Right lobe of liver (tissue), 6 donors: ENCODE measurements at places on chromosomes 7 and 10.

GRCh38 chr10:47420305-47421056, 36.4 kb upstream of the ZNF488 start:
- no peak for DNase-seq

GRCh38 chr7:48094861-48095293, 5.8 kb downstream of the UPP1 start:
- no peak for DNase-seq

DNA sequence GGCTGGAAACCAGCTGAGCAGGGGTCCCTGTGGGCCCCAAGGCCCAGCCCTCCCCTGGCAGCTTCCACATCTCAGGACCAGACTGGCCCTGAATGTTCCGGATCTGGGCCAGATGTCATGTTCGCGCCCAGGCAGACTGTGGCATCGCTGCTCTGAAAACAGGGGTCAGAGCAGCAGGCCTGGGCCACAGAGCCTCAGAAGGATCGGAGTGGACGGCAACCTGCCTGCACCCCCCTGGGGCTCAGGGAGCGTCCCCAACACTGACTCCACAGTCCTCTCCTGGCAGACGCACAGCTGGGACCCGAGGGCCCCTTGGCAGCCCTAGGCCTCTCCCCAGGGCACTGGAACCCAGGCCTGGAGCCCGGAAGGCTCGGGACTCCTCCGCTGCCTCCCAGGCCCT, 91.3 kb upstream of the DNAAF5 start:
- no peak for DNase-seq

DNA sequence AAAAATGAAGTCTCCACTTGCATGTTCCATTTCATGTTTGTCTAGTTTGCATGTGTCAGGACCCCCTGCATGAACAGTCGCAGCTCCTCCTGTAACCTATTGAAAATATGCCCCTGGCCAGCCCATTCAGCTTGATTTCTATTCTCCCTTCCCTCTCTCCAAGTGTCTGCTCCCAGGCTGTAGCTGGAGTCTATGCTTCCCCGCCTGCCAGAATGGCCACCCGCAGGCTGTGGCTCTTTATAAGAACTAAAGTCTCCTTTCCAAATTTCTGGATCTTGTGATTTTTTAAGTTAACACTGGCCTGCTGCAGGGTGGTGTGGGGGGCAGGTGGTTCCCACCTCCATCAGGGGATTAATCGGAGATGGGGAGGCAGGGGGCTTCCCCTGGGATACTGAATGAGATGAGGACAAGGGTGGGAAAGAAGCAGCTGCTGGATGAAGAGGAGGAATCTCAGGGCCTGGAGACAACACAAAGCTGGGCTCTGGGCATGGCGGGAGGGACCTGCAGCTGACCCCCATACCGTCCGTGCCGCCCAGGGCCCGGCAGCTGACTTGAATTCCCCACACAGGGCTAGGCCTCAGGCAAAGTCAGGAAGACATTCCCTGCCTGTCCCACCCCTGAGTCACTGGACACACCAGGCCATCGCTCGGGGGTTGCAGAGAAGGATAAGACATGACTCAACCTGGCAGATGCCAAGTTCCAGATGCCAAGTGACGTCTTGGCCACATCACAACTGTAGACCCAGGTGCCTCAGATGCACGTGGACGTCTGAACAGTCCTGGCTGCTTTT, 399.5 kb upstream of the FOXK1 start:
- DNase-seq = no peak

DNA sequence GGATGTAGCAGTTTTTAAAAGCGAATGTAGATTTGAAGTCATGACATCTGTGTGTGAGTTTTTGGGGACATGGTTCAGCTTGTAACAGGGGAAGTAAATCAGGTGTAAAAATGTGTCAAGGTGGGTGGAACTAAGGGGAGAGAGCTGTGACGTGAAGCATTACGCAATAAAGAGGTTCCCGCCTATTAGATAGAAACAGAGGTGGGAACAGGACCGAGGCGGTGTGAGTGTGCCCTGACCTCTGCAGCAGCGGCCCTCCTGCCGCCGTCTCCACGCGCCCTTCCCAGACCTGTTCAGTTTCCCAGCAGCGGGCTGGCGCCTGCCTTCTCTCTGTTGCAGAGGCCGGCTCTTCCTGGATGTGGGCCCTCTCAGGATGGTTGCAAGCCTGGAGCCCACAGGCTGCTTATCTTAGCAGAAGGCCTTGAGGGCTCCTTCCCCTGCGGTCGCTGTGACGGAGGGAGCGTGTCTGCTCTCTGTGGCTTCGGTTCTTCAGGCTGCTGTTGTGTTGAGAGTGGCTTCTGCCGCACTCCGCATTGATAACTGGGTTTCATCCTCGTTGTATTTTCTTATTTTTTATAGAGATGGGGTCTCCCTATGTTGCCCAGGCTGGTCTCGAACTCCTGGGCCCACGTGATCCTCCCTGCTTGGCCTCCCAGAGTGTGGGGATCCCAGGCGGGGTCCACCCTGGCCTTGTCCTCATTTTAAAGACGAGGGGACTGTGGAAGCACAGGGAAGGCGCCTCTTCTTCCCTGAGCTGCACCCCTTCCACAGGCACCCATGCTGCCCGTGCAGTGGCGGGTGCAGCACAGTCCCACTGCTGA, 65.0 kb downstream of the DNAJB6 start:
- no peak for DNase-seq

DNA sequence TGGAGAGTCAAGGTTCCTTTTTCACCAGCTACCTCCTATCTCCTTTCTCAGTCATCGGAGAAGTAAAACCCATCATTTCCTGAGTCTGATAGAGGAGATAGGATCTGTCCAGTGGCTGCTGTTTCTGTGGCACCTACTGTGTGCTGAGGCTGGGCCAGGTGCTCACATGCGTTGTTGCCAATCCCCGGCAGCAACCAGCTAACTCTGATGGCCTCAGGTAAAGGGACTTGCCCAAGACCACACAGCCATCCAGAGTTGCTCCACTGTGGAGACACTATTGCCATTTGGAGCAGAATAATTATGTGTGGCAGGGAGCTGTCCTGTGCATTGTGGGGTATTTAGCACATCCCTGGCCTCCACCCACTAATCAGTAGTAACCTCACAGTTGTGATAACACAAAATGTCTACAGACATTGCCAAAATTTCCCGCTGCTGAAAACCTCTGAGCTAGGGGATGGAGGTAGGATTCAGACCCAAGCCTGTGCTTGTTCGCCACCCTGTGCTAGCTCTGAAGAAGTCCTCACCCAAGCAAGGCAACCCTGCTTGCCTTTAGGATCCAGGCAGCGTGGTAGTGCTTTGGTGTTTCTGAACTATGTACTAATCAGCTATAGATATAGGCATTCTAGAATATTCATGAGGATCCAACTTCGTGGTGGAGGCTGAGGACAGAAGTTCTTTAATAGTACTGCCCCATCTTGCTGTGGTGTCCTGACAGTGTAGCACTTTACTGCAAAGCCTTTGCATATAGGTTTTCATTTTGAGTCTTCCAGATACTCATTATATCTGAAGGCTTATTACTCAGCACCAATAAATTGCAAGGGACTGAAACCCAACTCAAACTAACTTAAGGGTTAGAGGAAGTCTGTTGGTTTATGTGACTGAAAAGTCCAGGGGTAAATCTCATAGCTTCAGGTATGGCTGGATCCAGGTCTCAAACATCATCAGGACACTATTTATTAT, 164.6 kb downstream of the GRK5 start:
- DNase-seq = no peak
